ENCODE measurements at places on chromosomes 7 and 10.

- DNase-seq = no peak
Measured at GRCh38 chr7:39810710-39811109, 139.3 kb upstream of the CDK13 start.

GRCh38 chr10:43061331-43061730 is 15.5 kb upstream of the RET start:
- no peak for DNase-seq

GRCh38 chr10:133094286-133094685 is 6.6 kb downstream of the ADGRA1 start:
- no peak for DNase-seq

- DNase-seq = no peak
Measured at GRCh38 chr7:141356161-141356560, 195.0 kb upstream of the AGK start.

DNA sequence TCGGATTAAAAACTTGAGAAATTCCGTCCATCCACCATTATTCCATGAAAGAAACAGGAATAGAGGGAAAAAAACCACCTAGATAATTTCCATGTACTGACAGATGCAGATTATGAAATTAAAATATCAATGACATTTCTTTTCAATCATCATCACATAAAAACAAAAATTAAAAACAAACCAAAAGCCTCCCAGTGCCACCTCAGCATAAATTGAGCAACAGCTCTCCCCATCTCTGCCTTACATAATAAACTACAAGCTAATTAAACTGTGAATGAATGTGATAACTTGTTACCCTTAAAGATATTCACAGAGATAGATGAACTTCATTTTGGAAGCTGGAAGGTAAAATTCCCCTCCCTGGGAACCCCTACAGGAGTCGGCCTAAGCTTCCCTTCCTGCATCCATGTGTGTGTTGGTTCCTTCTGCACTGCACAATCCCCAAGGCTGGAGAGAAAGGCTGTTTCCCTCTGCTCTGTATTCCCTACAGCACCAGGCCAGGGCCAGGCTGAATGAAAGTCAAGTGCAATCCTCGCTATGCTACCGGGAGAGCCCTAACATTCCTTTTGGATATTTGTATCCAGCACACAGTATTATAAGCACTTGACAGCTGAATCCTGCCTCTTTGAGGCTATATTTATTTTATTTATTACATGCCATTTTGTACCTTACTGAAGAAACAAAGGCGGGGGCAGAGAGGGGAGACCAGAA is 8.1 kb downstream of the CCDC6 start:
- DNase-seq = no peak

- no peak for DNase-seq
Measured at GRCh38 chr7:158729646-158730382, 25.2 kb upstream of the NCAPG2 start.

GRCh38 chr7:28067171-28067570 is 113.4 kb downstream of the JAZF1 start:
- DNase-seq = no peak

DNA sequence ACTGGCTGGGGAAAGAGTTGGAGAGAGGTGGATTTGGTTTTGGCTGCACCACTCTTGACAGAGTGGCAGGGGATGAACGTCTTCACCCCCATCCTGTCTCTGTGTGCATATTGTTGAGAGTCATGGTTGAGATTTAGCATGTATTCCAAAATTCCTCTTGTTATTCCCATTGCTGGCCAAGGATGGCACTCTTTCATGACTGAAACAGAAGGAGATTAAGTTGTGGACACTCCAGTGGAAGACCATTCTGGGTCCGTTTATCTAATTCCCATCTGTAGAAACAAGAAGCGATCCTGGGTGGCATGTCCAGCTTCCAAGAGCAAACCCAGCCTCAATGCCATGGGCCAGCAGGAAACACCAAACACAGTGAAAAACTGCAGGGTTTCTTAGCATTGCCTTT is 469.0 kb upstream of the IGFBP3 start:
- DNase-seq = no peak

DNA sequence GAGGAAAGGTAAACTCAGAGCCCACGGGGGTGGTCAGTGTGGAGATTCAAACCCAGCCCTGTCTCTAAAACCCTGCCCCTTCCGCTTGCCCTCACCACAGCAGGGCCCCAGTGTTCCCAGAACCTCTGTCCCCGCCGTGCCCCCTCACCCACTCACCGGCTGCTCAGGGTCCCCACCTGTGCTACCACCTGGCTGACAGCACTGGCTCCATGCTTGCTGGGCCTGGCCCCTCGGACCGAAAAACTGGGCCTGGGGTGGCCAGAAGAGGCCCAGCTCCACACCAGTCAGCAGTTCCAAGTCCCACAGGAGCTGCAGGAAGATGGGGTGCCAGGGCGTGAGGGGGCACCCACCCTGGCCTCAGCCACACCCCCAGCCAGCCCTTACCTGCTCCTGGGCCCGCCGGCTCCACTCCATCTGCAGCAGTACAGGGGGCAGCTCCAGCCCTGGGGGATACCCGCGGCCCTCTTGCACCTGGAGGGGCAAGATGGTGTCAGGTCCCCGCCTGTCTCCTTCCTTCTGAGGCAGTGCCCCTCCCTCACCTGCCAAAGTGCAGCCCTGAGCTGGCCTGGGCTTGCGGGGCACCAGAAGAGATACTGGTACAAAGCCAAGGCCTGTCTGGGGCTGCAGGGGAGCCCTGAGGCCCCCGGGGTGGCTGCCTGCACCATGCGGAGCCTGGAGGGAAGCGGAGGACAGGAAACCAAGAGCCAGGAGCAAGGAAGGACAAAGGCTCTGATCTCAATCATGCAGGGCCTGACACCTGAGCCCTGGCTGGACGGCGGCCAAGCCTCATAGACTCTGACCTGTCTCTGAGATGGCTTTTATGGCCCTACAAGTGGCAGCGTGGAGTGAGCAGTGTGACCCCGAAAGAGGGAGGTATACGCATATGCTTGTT is 11.7 kb downstream of the ATP6V1F start:
- DNase-seq = no peak

Measured in occipital lobe (tissue), 3 donors.